Activated CD8-positive, alpha-beta memory T cell treated with anti-CD3 and anti-CD28 coated beads for 4 hours (primary cell): ENCODE measurements at places on chromosomes 5 and 9.

GRCh38 chr9:91192381-91193086, 169.2 kb downstream of the AUH start:
- no peak for DNase-seq

DNA sequence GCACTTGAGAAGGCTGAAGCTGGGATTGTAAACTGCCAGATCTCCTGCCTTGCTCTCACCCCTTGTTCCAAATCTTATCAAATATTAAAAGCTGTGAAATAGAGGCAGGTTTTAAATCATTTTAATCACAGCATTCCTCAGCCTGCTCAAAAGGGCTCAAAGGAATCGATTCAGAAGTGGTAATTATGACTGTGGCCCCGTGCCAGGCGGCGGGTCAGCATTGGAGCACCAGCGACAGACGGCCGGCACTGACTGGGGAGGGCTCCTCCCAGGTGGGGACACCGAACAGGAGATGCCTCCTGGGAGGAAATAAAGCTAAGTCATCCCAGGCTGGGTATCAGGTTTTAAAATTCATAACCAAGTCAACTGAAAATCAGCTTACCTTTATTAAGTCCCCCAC, 66.7 kb downstream of the KCNIP1 start:
- no peak for DNase-seq

GRCh38 chr5:176660530-176660859, 13.2 kb downstream of the TSPAN17 start:
- no peak for DNase-seq

DNA sequence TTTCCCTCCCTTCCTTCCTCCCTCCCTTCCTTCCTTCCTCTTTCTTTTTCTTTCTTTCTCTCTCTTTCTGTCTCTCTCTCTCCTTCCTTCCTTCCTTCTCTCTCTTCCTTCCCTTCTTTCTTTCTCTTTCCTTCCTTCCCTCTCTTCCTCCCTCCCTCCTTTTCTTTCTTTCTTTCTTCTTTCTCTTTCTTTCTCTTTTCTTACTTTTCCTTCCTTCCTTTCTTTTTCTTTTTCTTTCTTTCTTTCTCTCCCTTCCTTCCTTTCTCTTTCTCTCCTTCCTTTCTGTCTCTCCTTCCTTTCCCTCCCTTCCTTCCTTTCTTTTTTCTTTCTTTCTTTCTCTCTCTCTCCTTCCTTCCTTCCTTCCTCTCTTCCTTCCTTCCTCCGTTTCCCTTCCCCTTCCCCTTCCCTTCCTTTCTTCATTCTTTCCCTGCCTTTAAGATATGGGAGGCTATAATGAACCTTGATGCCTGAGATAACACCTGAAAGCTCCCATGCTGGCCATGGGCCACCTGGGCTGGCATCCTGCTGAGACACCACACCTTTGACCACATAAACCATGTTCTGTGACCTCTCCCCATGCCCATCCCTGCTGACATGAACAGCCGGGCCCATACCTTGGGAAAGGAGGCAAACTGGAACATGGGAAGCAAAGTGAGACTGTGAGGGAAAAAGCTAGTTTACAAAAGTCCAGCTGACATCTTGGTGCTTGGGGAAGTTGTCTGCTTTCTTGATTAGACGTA, 197.8 kb upstream of the ZNF618 start:
- no peak for DNase-seq

GRCh38 chr5:81345411-81346003, 44.1 kb downstream of the ZCCHC9 start:
- DNase-seq, result no peak

GRCh38 chr9:110025551-110026170, 182.3 kb downstream of the C9orf152 start:
- no peak for DNase-seq

DNA sequence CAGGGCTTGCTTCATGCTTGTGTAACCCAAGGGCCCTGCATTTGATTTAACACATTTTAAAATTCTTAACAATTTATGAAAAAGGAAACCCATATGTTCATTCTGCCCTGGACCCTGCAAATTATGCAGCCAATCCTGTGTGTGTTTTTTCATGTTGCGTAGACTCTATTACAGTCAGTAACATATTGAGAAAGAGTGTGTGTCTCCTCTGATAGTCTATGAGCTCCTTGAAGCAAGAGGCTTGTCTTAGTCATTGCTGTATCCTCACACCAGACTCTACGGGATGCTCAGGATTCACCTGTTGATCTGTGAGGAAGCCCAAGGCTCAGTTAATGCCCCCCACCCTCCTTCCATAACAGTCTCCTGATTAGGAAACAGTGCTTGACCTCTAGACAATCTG, 177.3 kb upstream of the DMAC1 start:
- no peak for DNase-seq

GRCh38 chr5:68396722-68397121, 181.2 kb downstream of the PIK3R1 start:
- DNase-seq, result no peak

DNA sequence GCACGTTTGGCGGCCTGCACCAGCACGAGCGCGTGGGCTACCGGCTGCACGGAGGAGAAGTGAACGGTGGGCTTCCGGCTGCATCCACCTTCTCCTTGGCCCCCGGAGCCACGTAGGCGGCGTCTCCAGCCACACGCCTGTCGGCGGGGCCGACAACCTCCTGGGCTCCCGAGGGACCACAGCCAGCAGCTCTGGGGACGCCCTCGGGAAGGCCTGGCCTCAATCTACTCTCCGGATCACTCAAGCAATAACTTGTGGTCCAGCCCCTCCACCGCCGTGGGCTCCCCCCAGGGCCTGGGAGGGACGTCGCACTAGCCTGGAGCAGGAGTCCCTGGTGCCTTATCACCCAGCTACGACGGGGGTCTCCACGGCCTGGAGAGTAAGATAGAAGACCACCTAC, 73.7 kb downstream of the INSL6 start:
- DNase-seq, result no peak

GRCh38 chr9:120902569-120903535, 23.7 kb downstream of the TRAF1 start:
- no peak for DNase-seq

DNA sequence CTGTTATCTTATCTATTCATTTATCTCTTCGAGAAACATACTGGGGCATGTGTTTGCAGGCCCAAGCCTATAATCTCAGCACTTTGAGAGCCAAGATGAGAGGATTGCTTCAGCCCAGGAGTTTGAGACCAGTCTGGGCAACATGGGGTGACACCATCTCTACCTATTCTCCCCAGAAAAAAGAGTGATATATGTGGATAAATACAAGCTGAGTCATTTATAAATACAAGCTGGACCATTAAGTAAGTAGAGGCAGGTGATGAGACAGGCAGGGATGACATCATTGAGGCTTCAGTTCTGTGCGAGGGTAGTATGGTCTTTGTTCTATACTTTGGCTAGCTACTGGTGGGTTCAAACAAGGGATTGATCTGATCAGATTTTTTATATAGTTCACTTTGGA, 25.6 kb downstream of the PBX3 start:
- no peak for DNase-seq

- no peak for DNase-seq
Measured at GRCh38 chr9:2481216-2481615, 140.4 kb upstream of the VLDLR start.
